ENCODE measurements at places on chromosomes 1 and 21. TPM values are rescaled to one million over a fixed set of nuclear protein-coding genes. Genes with fewer than 3 reads are reported as not detected.

DNA sequence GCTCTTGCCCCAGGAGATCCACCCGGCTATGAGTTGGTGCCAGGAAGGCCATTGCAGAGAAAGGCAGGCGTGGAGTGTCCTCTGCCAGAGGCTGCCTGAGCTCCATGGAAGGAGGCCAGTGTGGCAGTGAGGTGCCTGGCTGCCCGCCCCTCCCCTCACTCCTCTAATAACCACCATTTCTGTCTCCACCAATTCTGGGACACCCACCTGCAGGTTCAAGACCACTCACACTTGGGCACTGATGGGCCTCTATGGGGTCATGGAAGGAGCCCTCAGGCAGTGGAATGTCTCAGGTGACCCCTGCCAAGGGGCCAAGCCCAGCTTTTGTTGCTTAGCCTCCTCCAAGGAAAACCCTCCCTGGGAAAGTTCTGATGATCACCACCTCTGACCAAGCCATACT is 731.6 kb downstream of the MATN1 start:
- H3K27me3 ChIP-seq: no peaks in the 10 kb centered on the region
- no peak overlapping the region for H3K4me3 ChIP-seq
- no peak overlapping the region for H3K27ac ChIP-seq

DNA sequence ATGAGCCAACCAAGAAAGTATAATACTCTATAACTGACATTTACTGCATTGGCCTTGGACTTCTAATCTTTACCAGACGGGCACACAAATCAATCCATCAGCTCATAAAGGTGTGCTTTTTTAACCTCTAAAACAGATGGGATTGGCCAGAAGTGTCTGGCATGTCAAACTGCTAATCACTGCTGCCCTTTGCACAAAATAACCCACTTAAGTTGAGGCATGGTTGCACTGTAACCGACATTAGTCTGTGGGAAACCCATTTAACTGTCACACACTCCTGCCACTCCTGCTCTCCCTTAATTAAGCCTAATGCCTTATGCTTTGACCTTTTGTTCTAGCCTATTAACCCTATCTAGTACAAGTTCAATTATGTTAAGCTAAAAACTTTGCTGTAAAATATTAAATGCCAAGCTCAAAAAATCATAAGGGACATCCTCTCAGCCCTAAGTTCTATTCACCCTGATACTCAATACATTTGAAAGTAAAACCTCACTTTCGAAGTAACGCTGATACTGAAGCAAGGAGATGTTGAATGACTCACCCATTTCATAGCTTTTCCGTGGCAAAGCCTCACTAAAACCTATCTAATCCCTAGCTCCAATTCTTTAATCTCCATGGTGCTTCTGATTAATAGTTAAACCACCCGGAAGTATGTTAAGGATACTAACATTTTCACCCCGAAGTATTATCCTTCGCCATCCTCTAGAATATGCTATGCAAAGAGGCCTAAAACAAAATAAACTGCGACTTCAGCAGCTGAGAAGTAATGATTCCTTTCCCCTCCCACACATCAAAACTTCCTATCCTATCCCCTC is 12.9 kb downstream of the NRIP1 start:
- H3K27me3 ChIP-seq: no peaks in the 10 kb centered on the region
- H3K27ac ChIP-seq: no peak overlapping the region
- H3K36me3 ChIP-seq: no peaks in the 10 kb centered on the region
- DNase-seq: no peak
- no peak overlapping the region for H3K4me3 ChIP-seq

DNA sequence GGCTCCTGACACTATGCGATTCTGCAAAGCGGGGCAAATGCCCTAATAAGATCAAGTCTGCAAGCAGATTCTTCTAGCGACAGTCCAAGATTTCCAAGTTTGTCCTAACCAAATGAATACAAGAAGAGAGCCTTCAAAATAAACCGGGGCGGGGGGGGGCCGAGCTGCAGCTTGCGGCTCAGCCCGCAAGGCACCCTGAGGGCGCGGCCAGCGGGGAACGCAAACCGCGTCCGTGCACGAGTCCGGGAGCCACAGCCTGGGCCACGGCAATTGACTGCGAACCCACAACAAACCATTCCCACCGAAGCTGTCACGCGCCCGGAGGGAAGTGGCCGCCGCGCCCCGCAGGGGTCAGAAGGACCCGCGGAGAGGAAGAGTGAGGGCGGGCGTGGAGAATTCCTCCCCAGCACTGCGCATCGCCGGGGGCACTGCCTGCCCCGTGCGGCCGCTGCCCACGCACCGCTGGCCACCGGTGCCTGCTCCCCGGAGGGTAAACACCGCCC is 687 bp downstream of the TGFBR3 start:
- H3K4me1 ChIP-seq: peaks cover 73% of the 10 kb centered on the region
- H3K36me3 ChIP-seq: no peaks in the 10 kb centered on the region
- H3K4me3 ChIP-seq: peak overlapping the region; percentile 97
- H3K27me3 ChIP-seq: no peaks in the 10 kb centered on the region

OLFML3 gene
- 4.1 TPM for total RNA-seq

FNDC5 gene
- 0.44 TPM for total RNA-seq

COA6 gene
- 27.8 TPM for total RNA-seq

DNA sequence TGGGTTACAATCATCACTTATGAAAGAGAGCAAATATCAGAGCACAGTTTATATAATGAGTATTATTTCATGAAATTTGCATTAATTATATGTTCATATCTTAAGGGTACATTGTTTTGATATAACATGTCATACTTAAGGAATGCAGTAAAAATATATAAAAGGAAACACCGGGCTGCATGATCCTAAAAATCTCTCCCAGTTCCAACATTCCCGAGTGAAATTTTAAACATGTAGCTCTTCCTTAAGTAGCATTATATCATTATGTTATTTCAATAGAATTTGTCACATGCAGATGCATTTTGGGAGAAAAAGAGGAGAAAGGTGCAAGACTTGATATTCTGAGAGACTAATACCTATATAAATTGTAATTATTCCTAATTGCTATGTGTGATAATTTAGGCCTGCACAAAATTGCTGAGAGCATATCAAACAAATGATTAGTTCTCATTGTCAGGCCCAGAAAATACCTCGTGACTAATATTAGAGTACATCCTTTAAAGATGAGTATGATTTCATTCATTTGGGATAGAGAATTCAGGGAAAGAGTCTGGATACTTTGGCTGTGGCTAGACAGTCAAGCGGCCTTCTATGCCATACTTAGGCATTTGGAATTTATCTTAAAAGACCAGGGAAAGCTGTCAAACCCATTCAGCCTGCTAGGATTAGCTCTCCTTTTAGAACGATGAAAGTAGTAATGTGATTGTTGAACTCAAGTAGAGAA is 86.8 kb downstream of the ADGRL2 start:
- no peaks in the 10 kb centered on the region for H3K27me3 ChIP-seq
- H3K27ac ChIP-seq: no peak overlapping the region
- no peak overlapping the region for H3K4me3 ChIP-seq
- no peak for DNase-seq
- no peaks in the 10 kb centered on the region for H3K36me3 ChIP-seq

CD48 gene
- 1.1 TPM for total RNA-seq

DNA sequence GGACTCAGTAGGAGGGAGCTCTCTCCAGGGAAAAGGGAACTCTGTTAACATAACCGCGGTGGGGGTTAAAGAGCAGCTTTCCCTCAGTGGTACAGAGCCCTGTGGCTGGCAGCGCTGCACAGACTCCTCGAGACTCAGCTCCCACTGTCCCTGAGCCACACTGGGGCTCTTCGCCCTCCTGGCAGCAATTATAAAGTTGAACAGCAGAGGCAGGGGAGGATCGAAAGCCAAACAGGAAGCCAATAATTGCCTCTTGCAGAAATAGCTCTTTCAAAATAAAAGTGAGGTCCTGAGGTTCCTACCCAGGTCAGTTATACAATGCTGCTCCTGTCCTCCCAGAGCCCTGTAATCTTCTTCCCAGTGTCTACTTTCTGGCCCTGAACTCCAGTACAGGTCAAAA is 77.0 kb downstream of the FAM78B start:
- H3K27me3 ChIP-seq: no peaks in the 10 kb centered on the region
- H3K36me3 ChIP-seq: no peaks in the 10 kb centered on the region
- no peak for DNase-seq
- no peak overlapping the region for H3K27ac ChIP-seq
- no peak overlapping the region for H3K4me3 ChIP-seq
- no peaks in the 10 kb centered on the region for H3K4me1 ChIP-seq

RHOU gene
- 0.61 TPM for total RNA-seq

AP4B1 gene
- 13.0 TPM for total RNA-seq

GRCh38 chr1:244162786-244163530 is 111.9 kb downstream of the ZBTB18 start:
- peak overlapping the region; percentile 36 for H3K27ac ChIP-seq
- DNase-seq: no peak
- H3K27me3 ChIP-seq: no peaks in the 10 kb centered on the region
- no peaks in the 10 kb centered on the region for H3K4me1 ChIP-seq
- H3K4me3 ChIP-seq: no peak overlapping the region
- no peaks in the 10 kb centered on the region for H3K36me3 ChIP-seq

FOXO6 gene
- 0.53 TPM for total RNA-seq

DNA sequence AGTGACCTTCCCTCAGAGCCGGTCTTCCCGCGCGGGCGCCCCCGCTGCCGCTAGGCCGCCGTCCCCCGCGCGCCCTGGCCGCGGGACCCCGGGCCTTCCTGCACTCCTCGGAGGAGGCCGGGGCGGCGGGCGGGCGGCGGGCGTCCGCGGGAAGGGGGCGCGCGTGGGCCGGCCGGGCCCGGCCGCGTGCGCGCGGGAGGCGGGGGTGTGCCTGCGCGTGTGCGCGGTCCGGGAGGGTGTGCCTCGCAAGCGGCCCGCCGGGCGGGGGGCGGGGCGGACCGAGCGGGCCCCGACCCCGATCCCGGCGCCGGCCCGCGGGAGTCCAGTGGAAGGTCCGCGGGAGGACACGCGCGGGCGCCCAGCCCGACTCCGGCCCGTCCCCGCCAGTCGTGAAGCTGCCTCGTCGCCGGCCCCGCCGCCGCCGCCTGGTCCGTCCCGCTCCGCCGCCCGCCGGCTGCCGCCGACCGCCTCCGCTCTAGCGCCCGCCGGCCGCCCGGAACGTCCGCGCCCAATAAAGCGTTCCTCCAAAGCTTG is 438 bp downstream of the MRPS6 start:
- no peaks in the 10 kb centered on the region for H3K36me3 ChIP-seq
- H3K4me3 ChIP-seq: peak overlapping the region; percentile 95
- no peaks in the 10 kb centered on the region for H3K27me3 ChIP-seq
- peak overlapping the region; percentile 89 for H3K27ac ChIP-seq

DNA sequence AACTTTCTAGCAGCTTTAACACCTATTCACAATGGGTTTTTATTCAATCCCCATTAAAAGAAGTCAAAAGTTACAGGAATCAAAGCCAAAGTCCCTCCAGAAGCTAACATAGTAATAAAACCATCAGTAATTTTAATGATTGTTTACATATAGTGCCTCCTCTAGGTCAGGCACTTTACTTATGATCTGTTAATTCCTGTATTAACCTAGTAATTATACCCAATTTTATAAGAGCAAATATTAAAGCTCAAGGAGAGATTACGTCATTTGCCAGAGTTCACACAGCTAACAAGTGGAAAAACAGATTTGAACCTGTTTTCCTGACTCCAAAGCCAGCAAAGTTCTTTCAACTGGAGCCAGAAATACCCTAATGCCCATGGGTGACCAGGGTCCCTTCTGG is 112.9 kb upstream of the F3 start:
- no peaks in the 10 kb centered on the region for H3K36me3 ChIP-seq
- H3K27me3 ChIP-seq: no peaks in the 10 kb centered on the region
- no peaks in the 10 kb centered on the region for H3K4me1 ChIP-seq
- DNase-seq: no peak

DNA sequence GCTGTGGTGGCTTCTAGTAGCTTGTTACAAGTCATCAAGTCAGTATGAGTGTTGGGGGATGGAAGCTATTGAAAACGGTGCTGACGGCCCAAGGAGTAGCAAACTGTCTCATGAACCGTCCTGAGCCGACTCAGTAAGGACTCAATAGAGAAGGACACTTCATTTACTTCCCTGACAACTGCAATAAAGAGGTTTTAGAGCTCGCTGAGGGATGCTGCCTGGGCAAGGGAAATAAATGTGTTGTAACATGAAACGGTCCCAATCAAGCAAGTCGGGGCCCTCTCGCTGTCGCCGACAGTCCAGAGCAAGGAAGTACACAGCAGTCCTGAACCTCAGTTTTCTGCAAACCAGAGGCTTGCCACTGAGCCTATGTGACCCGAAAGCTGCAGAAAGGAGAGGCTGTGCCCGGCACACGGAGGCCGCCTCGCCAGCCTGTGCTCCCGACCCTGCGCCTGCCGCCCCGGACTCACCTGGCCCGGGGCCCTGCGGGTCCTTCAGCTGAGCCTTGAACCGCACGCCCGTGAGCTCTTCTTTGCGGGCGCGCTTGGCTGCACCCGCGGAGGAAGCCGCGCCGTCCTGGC is 423 bp downstream of the URB1 start:
- no peaks in the 10 kb centered on the region for H3K36me3 ChIP-seq
- DNase-seq: no peak
- H3K4me3 ChIP-seq: peak overlapping the region; percentile 92
- no peak overlapping the region for H3K27ac ChIP-seq
- H3K4me1 ChIP-seq: peaks cover 16% of the 10 kb centered on the region

GRCh38 chr1:67323087-67323486 is 15.4 kb downstream of the IL12RB2 start:
- H3K27ac ChIP-seq: no peak overlapping the region
- no peak overlapping the region for H3K4me3 ChIP-seq
- no peaks in the 10 kb centered on the region for H3K4me1 ChIP-seq
- H3K36me3 ChIP-seq: no peaks in the 10 kb centered on the region

FCER1G gene
- 6.7 TPM for total RNA-seq

IFI44L gene
- 7.1 TPM for total RNA-seq

- H3K27me3 ChIP-seq: no peaks in the 10 kb centered on the region
Observed at GRCh38 chr1:160344241-160344640, 1.1 kb downstream of the NCSTN start.

DNA sequence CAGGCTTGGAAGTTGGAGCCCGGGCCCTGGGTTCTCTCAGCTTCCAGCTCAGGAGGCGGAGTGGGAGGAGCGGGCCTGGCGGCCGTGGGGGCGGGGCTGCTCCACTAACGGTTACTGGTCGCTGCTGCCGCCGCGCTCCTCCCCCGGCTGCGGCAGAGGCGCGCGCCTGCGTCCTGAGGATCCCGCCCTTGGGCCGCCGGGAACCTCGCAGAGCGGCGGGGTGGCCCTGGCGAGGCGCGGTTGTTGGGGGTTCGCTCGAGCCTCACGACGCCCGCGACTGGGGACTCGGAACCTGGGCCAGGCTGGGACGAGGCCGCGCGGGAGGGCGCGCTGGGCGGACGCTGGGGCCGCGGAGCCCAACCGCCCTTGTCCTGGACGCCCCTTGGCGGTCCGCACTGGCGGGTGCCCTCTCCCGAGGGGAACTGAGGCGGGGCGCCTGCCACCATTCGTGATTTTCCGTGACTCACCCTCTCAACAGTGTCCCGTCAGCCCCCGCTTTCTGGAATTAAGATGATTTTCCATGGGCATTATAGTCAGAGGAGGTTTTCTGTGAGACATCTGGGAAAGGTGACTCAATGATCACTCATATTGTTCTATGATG is 34.1 kb downstream of the OR2G3 start:
- H3K4me3 ChIP-seq: no peak overlapping the region
- peak overlapping the region; percentile 80 for H3K27ac ChIP-seq
- no peaks in the 10 kb centered on the region for H3K36me3 ChIP-seq
- H3K4me1 ChIP-seq: no peaks in the 10 kb centered on the region
- DNase-seq: no peak

GRCh38 chr1:41404308-41404761 is 43.1 kb downstream of the FOXO6 start:
- H3K27ac ChIP-seq: no peak overlapping the region
- DNase-seq: no peak

GRCh38 chr1:210949489-210949888 is 184.5 kb downstream of the KCNH1 start:
- H3K27ac ChIP-seq: no peak overlapping the region
- H3K4me1 ChIP-seq: no peaks in the 10 kb centered on the region
- H3K4me3 ChIP-seq: no peak overlapping the region
- H3K36me3 ChIP-seq: no peaks in the 10 kb centered on the region
- H3K27me3 ChIP-seq: no peaks in the 10 kb centered on the region

Data from esophagus squamous epithelium (tissue), 5 donors.